ENCODE measurements at places on chromosomes 3 and 15.

GRCh38 chr15:50390554-50391264 is 33.5 kb upstream of the USP8 start:
- no peak for DNase-seq

- DNase-seq = no peak
These were observed 72.3 kb downstream of the BLM start for GRCh38 chr15:90789462-90789861.

GRCh38 chr3:111797171-111797615 is 61.9 kb upstream of the PHLDB2 start:
- DNase-seq = no peak

DNA sequence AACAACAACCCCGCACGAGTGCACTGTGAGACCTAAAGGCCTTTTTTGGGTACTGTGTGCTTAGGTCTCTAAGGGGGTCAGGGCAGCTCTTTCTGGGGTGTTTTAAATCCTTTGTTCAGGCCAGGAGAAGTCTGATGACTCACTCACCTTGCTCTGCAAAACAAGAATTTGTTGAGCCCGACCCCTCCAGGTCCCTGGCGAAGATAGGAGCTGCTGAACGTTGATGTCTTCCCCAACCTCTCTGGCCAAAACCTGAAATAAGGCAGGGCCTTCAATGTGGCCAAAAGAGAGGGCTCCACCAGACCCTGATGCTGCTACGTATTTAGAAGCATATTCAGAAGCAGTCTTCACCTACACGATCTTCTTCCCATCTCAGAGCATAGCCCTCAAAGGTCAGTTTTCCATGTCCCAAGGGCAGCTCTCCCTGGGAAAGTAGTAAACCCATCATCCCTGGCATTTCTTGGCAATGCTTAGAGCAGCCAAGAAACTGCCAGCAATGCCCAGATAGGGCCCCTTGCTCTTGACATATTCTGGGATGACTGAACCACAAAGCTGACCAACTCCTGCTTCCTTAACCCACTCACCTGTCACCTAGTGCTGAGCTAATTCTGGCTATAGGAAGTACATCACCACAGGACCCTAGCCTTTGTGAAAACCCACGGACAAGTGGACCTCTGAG is 27.1 kb downstream of the CCDC13 start:
- no peak for DNase-seq

GRCh38 chr3:195767792-195768191 is 43.9 kb downstream of the MUC4 start:
- DNase-seq = no peak

Data from left hindlimb (tissue), 1 donor.